ENCODE measurements at places on chromosomes 12 and 14. TPM values are rescaled to one million over a fixed set of nuclear protein-coding genes. Genes with fewer than 3 reads are reported as not detected.

Gene CAPZA3
- total RNA-seq, result not detected

Gene ZNF664
- 167 TPM for total RNA-seq

Gene SALL2
- total RNA-seq, result 164 TPM

DNA sequence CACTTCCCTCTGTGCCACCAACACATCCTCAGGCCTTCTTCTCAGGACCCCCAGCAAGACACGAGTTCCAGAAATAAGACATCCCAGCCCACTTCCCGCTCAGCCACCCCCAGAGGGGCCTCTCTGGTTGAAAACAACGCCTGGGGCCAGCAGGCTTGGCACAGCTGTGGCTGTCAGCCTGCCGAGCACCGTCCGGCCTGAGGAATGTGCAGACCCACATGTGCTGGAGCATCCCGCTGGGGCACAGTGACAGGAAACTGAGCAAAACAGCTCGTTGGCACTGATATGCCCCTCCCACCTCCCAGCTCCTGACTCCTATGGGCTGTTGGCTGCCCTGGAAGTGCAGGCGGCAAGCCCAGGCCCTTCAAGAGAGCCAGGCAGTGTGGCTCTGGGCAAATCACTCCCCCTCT is 1.4 kb downstream of the SYNE3 start:
- peak; percentile 33 for DNase-seq

DNA sequence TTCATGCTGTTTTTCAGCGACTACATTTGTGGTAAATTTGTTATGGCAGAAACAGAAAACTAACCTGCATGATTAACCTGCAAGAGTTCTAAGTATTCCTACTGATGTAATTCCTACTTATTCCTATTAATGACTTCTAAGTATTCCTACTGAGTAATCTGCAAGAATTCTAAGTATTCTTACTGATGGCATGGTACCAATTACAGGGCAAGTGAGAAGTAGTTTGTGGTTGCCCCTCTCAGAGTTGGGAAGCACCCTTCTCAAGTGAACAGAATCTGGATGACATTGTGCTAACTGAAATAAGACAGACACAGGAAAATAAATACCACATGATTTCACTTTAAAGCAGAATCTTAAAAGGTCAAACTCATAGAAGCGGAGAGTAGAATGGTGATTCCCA is 100.9 kb upstream of the CPNE8 start:
- no peak for DNase-seq

DNA sequence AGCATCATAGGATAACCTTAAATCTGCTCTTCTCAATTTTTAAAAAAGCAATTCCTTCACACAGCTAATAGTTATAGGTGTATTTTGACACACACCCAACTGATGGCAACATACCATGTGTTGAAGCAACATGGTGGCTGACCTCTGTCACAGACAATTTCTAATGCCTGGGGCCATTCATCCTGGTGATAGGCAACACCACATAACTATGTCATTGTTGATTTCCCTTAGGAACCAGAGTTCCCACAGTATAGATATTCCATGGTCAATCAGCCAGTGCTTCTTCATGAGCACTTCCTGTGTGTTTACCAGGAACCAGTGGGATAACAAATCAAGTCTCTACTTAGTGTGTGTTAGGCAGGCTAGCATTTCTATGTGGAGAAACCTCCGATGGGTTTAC is 88.3 kb downstream of the FIGNL2 start:
- DNase-seq, result no peak

DNA sequence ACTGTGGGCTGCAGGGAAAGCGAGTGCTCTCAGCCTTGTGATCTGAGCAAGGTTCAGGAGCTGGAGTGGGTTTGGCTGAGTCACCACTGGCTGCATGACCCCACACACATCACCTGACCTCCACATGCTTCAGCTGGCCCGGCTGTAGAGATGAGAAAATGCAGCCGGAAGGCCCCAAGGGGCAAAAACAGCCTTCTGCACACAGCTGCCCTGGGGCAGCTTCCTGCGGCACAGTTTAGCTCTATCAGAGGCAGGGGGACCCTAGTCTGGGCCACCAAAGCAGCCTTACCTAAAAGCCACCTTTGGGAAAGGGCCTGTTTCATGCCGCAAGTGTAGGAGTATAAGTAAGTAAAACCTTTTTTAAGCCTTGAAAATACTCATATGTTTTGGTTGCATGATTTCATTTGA is 123.3 kb downstream of the SSPN start:
- DNase-seq, result no peak

GRCh38 chr12:111570084-111570961 is 28.8 kb downstream of the ATXN2 start:
- DNase-seq, result no peak

DNA sequence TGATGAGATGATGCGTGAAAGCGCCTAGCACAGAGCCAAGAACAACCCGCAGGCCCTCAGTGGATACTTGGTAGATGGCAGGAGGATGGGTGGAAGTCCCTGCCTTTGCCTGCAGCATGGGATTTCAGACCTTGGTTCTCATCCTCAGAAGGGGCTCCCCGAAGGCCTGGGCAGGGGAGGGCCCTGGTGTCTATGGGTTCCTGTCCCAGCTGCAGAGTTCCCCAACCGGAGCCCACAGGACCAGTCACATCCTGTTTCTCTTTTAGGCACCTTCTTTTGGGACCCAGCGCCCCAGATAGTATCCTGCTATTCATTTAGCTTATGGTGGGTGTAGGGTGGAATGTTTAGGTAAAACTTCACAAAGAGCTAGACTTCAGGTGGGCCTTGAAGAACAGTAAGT is 55.5 kb downstream of the CALM1 start:
- no peak for DNase-seq

DNA sequence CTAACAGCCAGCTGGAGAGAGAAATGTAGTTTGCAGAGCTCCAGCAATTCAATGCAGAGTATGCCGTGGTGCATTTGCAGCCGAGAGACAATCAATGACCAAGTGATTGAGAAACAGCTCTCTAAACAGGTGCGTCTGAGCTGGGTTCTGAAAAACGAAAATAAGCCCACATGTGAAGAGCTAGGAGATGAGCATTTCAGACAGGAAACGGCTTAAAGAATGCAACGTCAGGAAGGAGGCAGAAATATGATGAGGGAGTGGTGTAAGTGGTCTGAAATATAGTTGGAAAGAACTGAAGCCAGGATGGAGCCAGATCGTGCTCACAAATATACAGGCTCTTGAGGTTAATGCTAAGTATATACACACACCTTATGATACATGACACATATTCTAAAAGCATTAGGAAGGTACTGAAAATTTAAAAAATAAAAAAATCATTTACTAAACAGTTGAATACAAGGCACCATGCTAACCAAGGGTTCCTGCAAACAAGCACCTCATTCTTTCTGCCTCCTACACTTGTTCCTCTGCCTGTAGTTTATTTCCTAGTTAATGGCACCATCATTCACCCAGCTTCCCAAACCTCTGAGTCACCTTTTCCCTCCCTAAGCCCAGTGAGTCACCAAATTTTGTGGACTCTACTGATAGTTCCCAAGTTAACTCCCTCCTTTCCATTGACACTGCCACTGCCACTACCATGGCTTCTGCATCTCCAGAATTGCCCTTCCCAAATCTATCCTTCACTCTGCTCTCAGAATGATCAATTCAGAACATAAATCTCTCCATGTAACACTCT is 2.3 kb upstream of the GARIN2 start:
- no peak for DNase-seq
